Activated CD4-positive, alpha-beta T cell treated with anti-CD3 and anti-CD28 coated beads, Interleukin-2, amount 10 ng/mL, durations not matched to agents 7 days and 5 days (primary cell): ENCODE measurements at places on chromosomes 2 and 18. TPM values are rescaled to one million over a fixed set of nuclear protein-coding genes. Genes with fewer than 3 reads are reported as not detected.

USP40 gene
- total RNA-seq, result 6.0 TPM

FTCDNL1 gene
- 2.3 TPM for total RNA-seq

CFAP65 gene
- total RNA-seq, result not detected

ERICH2 gene
- not detected for total RNA-seq

CABYR gene
- total RNA-seq, result 1.3 TPM

CCDC93 gene
- total RNA-seq, result 39.1 TPM

FSIP2 gene
- total RNA-seq, result 0.17 TPM

CAD gene
- 66.1 TPM for total RNA-seq

RAB27B gene
- 4.8 TPM for total RNA-seq

CCDC150 gene
- total RNA-seq, result 15.8 TPM

UGT1A6 gene
- total RNA-seq, result not detected

OR6B2 gene
- total RNA-seq, result not detected

CXCR1 gene
- 0.99 TPM for total RNA-seq

TXNDC2 gene
- total RNA-seq, result not detected

PAX8 gene
- 0.69 TPM for total RNA-seq

HOXD10 gene
- not detected for total RNA-seq

SH2D6 gene
- 0.10 TPM for total RNA-seq

KLHL30 gene
- not detected for total RNA-seq

ABCG5 gene
- total RNA-seq, result not detected

NIFK gene
- 68.2 TPM for total RNA-seq

RAPGEF4 gene
- total RNA-seq, result 0.62 TPM

LRRTM4 gene
- total RNA-seq, result not detected

TPGS2 gene
- total RNA-seq, result 125 TPM

CIDEA gene
- not detected for total RNA-seq

HRH4 gene
- 0.07 TPM for total RNA-seq

SERPINB11 gene
- not detected for total RNA-seq

KRTCAP3 gene
- 7.1 TPM for total RNA-seq

AQP12A gene
- not detected for total RNA-seq

ALLC gene
- total RNA-seq, result not detected

SULT1C4 gene
- not detected for total RNA-seq

MROH2A gene
- total RNA-seq, result not detected

UCN gene
- total RNA-seq, result 2.3 TPM

CLEC4F gene
- total RNA-seq, result not detected

FAM124B gene
- total RNA-seq, result 0.73 TPM

CKAP2L gene
- total RNA-seq, result 59.1 TPM

NEURL3 gene
- 0.27 TPM for total RNA-seq

GAL3ST2 gene
- not detected for total RNA-seq

CCDC195 gene
- total RNA-seq, result not detected

ASXL3 gene
- total RNA-seq, result not detected

IL1RN gene
- 0.37 TPM for total RNA-seq

C18orf32 gene
- 34.7 TPM for total RNA-seq

ELOA2 gene
- not detected for total RNA-seq

KANSL1L gene
- total RNA-seq, result 5.7 TPM

HOXD12 gene
- not detected for total RNA-seq

AKAIN1 gene
- total RNA-seq, result not detected

POTEC gene
- total RNA-seq, result not detected

ATAD2B gene
- 25.6 TPM for total RNA-seq

GKN1 gene
- not detected for total RNA-seq

KCNJ3 gene
- not detected for total RNA-seq

LYPD6B gene
- total RNA-seq, result not detected

LRATD1 gene
- not detected for total RNA-seq

GFPT1 gene
- 17.2 TPM for total RNA-seq
